ENCODE measurements at places on chromosomes 1 and 21.

GRCh38 chr21:41169701-41170100 lies 1.7 kb downstream of the BACE2 start:
- no peak for DNase-seq

- peak; percentile 54 for DNase-seq
These were observed 504 bp downstream of the H6PD start for GRCh38 chr1:9235096-9235459.

DNA sequence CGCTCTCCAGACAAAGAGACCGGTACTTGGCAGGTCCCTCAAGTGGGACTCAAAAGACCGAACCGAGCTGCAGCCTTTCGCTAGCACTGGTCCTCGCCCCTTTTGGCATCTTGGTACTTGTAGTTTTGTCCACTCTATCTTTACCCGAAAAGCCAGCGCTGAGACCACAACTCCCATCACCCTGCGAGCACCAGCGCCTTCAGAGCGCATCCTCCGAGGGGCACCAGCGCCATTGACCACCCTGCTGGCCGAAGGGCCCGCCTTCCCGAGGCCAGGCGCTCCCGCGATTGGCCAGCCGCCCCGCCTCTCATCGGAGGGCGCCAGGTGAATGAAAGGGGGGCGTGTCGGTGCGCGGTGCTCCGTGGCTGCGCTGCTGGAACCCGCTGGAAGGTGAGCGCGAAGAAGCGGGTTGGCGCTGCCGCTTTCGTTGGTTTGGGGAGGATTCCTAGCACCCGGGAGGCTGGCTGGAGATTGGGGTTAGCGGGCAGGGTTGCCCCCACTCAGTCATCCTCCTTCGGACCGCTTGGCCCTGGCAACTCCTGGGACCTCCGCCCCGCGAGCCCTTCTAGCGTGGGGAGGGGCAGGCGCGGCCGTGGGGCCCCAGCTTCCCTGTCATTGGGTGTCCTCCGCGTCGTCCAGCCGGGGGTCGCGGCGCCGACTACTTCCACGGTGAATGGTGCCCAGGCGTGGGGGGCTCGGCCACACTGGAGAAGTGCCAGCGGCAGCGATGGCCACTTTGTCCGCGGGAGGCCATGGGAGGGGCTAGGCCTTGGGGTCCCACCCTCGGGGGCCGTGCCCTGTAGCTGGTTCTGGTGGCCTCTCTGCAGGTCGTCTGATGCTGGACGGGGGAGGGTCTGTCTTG lies at the start of gene ZBTB8B:
ZBTB8B (plus strand) TSS at position 357 of the 862 bp plus-strand sequence. CDS start 5,553 bp downstream, outside the sequence.
- DNase-seq = peak; percentile 93

GRCh38 chr1:212157252-212157651 lies 121.7 kb downstream of the DTL start:
- DNase-seq = no peak
